NCI-H2081 treated with DMSO at 0.1 percent for 48 hours (cell line): ENCODE measurements at places on chromosomes 1 and 21.

- DNase-seq = no peak
Measured at GRCh38 chr1:84122780-84123382, 21.2 kb upstream of the PRKACB start.

- no peak for DNase-seq
Measured at GRCh38 chr1:227793948-227794816, 21.3 kb upstream of the PRSS38 start.

DNA sequence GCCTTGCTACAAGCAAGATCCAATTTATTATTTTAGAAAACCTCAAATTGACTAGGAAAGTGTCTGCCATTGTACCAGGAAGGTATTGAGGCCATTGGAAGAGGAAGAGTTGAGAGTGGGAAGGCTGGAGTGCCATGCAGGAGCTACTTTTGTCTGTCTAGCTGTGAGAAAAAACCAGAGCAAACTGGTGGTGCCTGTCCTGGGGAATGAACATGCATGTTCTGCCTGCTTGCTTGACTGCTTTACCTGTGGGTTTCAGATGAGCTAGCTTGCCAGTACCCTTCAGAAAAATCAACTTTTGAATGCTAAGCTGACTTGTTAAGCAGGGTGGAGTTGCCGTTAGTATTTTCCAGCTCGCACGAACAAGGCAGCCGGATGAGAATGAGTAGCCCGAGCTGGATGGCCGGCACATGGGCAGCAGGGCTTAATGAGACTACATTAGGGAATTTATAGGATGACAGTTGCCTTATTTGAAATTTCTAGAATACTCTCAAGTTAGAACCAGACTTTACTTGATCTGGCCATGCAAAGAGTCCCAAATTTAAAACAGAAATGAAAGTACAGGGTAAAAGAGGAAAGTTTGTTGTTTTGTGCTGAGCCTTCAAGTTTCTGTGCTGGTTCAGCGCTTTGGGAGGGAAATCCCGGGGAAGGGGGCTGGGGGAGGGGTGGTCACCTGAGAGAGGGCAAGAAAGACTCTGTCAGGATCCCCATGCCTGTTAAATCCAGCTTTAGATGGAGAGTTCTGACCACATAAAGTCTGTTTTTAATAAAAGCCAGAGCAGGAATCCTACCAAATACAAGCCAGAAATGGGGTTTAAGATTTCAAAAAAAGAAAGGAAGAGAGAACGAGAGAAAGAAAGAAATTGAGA, 29.6 kb upstream of the C1orf105 start:
- no peak for DNase-seq

GRCh38 chr1:192700834-192701271, 64.9 kb downstream of the RGS13 start:
- no peak for DNase-seq

DNA sequence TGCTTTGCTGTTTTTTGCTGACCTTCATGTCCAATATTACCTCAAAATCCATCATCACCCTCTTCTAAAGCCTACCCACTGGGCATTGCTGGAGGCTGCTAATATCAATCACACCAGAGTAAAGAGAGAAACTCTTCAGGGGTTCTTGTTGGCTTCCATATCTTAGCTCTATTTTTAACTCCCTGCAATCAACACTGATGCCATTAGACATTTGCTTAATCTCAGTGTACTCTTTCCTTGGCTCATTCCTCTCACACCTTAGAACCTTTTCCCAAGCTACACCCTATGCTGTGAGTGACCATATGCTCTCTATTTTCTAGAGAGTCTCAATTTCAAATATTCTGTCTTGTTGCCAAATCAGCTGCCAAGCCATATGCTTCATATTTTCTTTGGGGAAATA, 40.6 kb upstream of the RABGAP1L start:
- DNase-seq = no peak

- DNase-seq = no peak
Measured at GRCh38 chr1:230421481-230421880, 4.7 kb downstream of the PGBD5 start.

GRCh38 chr1:67908250-67908936, 75.1 kb upstream of the GNG12 start:
- no peak for DNase-seq

DNA sequence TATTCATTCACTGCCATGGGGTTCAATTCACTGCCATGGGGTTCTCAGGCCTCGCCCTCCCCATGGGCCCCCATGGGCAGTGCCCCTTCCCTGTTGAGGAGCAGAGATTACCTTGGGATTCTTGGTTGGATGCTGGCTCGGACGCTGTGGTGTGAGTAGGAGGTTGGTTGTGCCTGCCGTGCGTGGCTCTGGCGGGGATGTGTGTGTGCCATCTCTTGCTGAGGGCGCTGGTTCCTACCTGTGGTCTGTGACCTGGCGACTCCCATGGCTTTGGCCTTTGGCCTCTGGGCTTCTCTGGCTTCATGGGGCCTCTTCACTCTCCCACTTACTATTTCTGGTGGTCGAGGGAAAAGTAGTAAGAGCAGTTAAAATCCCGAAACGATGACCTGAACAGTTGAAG, 42.1 kb downstream of the PCNT start:
- no peak for DNase-seq

DNA sequence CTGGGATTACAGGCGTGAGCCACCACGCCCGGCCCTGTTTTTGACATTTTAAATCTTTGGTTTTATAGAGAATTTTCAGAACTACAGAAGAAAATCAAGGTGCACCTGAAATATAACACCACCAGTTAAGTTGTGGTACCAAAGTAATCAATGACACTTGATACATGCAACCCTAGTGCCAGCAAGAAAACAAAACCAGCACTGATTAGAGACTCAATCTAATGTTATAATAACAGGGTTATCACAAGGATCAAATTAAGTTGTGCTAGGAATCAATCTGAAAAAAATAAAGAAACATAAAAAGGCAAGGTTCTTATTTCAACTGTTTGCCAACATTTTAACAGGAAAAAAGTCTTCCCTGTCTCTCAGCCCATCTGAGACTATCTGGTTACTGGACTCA, 23.8 kb downstream of the TGFBR3 start:
- DNase-seq = no peak

- no peak for DNase-seq
Measured at GRCh38 chr1:75727571-75727970, 3.1 kb downstream of the ACADM start.

DNA sequence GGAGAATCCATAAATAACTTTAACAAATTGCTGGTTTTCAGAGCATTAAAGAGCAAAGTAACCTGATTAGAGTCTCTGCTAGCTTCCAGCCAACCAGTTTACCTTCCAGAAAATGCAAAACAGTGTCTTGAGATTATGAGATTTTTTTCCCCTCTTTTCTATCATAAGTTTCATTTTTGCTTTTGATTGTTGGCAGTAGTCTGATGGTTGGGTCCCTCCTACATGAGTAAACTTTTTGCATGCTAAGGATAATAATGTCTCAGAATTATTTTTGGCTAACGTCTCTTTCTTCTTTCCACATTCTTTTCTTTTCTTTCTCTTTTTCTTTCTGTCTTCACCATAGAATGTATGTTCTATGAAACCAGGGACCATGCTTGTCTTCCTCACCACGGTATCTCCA, 6.3 kb upstream of the ADAMTS5 start:
- no peak for DNase-seq

- DNase-seq = no peak
Measured at GRCh38 chr21:43881283-43881682, 16.3 kb downstream of the AGPAT3 start.

GRCh38 chr1:175499595-175500382, 243.6 kb downstream of the TNR start:
- DNase-seq = no peak

- DNase-seq = no peak
Measured at GRCh38 chr1:78093560-78093959, 47.8 kb downstream of the GIPC2 start.

DNA sequence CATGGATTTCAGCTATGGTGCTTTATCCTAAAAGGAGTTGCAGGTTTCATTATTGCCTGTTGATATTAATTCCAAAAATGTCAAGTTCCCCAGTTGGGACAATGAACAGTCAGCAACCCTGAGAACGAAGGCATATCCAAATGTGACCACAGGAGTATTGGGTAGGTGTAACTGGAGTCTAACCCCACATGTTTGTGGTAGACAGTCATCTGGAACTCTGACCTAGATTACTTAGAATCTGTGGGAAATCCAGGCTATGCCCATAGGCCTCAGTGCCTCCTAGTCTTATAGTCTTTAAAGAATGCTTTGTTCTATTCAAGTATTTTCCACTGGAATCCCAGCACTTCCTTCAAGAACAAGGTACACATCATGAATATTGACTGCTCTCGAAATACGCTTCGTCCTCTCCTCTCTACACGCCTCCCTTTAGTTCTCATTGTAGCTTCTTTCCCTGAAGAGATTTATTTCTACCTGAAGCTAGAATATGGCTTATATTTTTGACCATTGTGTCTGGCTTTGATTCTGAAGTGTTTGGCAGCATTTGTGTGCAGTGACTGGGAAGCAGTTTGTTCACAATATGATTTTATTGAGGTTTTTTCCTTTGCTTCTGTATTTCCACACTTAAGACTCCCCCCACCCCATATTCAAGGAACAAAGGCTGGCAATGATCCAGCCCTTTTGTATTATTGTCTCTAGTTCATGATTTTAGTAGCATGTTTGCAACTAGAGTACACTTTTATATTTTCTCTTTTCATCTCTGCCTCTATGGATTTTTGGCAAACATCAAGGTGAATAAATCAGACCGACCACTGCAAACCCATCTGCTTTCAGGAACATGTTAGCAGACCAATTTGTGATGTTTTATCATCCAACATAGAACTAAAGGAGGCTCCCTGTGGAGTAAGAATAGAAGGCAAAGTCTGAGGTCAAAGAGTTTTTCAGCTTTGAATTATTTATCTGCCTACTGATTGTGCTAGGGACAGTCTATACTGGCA, 178.6 kb downstream of the GPR52 start:
- no peak for DNase-seq

DNA sequence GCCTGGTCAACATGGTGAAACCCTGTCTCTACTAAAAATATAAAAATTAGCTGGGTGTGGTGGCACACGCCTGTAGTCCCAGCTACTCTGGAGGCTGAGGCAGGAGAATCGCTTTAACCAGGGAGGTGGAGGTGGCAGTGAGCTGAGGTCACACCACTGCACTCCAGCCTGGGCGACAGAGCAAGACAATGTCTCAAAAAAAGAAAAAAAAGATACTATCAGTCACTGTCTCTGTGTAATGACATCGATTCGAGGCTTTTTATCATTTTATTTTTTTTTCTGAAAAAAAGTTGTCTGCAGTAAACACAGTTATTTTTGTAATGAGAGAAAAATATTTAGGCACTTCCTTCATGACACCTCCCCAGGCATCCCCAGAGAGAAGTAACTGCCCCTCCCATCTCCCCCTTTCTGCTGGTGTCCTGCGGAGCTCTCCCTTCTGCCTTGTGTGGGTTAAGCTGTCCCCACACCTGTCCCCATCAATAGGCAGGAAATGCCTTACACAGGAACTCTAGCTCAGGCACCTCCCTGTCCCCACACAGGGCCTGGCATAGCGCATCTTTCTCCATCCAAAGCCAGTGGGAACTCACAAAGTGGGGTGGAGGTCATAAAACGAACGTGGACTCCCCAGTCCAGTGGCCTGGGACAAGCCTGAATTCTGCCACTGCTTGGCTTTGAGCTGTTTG, 132.0 kb downstream of the SYF2 start:
- DNase-seq = no peak

DNA sequence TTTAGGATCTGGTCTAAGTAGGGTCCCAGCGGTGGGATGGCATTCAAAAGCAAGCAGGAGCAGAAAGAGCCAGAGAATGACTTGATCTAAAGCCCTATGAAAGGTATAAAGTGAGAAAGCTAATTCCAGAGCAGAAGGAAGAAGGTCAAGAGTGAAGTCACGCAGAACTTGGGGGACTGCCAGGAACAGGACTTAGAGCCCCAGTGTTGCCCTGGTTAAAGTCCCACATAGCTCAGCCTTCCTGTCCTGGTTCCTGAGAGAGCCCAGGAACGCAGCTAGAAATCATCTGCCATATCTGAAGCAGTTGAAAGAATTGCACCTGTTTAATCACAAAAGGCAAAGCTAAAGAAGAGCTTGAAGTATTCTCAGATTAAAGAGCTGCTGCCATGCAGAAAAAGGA, 160.6 kb upstream of the ATP1B1 start:
- no peak for DNase-seq

GRCh38 chr1:185969524-185969991, 235.4 kb downstream of the HMCN1 start:
- DNase-seq = no peak

GRCh38 chr1:98399218-98399617, 262.3 kb upstream of the SNX7 start:
- DNase-seq = no peak

DNA sequence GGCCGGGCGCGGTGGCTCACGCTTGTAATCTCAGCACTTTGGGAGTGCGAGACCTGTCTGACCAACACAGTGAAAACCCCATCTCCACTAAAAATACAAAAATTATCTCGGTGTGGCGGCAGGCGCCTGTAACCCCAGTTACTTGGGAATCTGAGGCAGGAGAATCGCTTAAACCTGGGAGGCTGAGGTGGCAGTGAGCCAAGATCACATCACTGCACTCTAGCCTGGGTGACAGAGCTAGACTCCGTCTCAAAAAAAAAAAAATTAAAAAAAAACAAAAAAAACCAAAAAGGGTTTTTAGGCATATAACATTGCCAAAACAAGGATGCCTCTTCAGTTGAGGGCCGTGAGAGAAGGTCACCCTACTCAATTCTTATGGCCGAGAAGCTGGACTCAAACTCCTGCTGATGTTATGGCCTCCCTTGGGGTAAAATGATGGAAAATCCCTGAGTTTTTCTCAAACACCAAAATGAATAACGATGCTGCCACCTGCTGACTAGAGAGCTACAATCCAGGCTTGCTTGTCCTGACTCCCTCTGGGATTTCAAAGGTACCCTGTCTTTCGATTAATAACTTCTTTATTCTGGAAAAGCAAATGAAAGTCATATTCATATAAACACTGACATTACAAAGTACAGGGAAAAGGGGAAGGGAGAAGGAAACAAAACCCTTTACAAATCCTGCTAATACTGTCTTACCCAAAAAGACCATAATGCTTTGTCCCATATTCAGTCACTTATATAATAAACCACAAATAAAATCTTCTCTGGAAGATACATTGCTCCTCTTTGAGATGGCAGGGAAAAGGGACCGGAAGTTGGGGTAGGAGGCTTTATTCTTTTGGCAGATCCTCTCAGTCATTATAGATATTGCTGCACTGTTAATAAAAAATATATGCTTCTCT, 10.7 kb downstream of the RAB42 start:
- DNase-seq = no peak

GRCh38 chr1:119286587-119287181, 81.9 kb upstream of the HAO2 start:
- DNase-seq = no peak

DNA sequence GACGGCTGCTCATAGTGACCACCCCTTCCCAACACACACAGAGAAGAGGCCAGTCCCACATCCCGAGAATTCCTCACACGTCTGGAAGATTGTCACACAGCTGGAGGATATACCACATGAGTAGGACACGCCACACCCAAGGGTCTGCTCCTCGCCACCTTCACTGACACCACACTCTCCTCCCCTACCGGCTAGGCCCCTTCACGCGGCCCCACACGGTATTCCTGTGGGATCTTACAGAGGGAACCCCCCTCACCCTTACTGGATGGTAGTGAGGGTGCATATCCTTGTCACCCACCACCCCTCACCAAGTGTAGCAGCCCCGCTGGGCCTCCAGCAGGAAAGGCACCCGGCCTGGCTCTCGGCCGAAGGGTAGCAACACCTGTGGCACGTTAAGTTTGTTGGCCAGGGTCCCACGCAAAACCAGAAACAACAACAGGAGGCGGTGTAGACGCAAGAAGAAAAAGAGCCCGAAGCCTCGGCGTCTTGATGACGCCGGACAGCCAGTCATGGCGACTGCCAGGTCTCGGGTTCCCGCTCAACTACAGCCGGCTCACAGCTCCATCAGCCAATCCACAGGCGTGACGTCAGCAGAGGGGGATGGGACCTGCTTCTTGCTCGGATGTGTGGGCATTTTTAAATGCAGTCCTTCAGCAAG, at the start of gene NUP210L:
NUP210L (minus strand) TSS at position 540 of the 658 bp plus-strand sequence.
- DNase-seq = no peak
